ENCODE measurements at places on chromosomes 3 and 15.

DNA sequence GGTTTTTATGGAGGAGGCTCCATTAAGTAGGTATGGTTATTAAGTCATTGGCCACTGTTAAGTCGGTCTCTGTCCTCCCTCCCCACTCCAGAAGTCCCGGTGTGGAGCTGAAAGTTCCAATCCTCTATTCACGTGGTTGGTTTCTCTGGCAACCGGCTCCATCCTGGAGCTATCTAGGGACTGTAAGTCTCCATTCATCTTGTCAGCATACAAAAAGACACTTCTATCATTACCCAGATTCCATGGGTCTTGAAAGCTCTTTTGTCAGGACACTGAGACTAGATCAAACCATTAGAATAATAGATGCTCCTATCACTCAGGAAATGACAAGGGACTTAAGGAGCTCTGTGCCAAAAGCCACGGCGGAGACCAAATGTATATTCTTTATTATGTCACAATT is 110.3 kb downstream of the PIK3CB start:
- no peak for DNase-seq

GRCh38 chr3:156814295-156814694 is 11.9 kb upstream of the LEKR1 start:
- DNase-seq, result no peak

GRCh38 chr15:45276831-45277230 is 24.8 kb downstream of the SLC28A2 start:
- no peak for DNase-seq

GRCh38 chr3:54632326-54632665 is 295.6 kb downstream of the LRTM1 start:
- DNase-seq, result no peak

DNA sequence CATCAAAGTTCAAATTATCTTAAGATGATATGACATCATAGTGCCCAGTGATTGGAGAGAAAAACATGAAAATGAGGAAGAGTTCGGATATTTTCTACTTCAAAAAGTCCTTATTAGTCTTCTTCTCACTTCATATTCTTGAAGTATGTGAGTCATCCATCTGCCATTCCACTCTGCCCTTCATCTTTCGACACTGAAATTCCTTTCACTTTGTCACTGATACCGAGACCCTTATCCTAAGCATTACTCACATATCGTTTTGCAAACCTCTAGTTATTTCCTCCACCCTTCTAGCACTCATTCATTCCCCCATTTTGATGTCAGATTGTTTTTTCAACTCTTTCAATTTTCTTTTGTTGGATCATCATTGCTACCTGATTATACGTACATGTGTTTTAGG is 4.0 kb downstream of the OR5H14 start:
- no peak for DNase-seq

DNA sequence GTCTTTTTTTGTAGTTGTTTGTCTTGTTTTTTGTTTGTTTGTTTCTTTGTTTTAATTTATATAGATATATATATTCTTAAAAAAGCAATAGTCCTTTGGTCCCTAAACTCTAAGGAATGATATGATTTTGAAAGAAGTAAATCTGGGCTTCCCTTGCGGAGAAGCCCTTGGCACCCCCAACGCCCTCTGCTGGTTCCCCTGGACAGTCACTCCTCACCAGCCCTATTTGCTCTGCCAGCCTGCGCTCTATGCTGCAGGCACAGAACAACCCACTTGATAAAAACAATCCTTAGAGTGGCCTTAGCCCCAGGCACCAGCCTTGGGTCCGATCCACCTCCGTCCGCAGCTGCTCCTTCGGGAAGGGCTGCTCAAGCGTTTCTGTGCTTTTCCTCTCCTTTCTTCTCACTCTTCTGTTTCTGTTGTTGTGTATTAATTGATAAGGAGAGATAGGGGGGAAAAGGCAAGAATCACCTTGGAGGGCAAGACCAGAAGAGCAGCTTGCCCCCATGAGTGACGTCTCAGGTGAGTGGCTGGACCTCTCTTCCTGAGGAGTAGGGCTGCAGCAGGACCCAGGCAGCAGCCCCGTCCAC is 13.7 kb upstream of the PARP6 start:
- DNase-seq, result peak; percentile 41

GRCh38 chr15:72353266-72353665 is 22.5 kb downstream of the HEXA start:
- DNase-seq, result no peak

- DNase-seq, result no peak
Measured at GRCh38 chr3:58375254-58375653, 42.6 kb downstream of the PXK start.

DNA sequence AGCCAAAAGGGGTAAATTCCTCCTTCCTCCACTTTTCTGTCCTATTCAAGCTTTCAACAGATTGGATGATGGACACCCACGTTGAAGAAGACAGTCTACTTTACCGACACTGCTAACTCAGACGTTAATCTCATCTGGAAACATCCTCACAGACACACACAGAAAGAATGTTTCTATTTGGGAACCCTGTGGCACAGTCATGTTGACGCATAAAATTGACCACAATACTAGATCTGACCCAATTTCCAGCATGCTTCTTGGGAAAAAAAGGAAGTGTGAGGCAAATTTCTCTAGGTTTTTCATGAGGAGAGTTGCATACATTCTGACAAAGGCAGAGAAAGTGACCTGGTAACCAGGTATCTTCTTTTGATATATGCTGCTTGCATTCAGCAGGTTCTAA is 594.1 kb downstream of the FGF12 start:
- no peak for DNase-seq

- DNase-seq, result no peak
Measured at GRCh38 chr15:46278486-46279090, 643.8 kb downstream of the SQOR start.

- DNase-seq, result no peak
Measured at GRCh38 chr3:155428563-155428962, 135.1 kb upstream of the STRIT1 start.

DNA sequence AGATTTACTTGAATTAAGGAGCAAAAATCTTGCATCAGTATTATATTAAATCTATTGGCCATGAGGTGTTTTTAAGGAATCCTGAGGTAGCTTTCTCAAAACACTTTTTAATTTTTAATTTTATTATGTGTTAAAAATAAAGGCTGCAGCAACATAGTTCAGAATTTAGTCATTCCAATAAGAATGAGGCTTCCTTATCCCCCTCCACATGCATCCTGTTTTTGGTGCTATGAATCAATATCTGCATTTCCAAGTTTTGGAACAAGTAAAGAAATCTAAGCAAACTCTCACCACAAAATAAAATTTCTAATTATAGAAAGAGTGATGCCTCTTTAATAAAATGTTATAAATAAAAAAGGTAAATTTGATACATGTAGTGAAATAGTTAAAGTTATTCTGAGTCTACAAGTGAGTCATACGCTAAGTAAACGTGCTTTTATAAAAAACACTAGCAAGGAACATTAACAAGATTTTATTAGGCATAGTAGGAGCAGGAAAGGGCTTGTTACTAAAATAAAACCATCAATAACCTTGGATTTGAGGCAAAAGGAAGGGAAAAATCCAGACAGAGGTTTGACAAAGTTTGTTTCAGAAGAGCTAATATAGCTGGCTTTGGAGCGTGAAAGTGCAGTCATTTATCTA is 1218.0 kb downstream of the NSUN3 start:
- no peak for DNase-seq

- no peak for DNase-seq
Measured at GRCh38 chr15:44286814-44287452, 1.6 kb upstream of the GOLM2 start.

DNA sequence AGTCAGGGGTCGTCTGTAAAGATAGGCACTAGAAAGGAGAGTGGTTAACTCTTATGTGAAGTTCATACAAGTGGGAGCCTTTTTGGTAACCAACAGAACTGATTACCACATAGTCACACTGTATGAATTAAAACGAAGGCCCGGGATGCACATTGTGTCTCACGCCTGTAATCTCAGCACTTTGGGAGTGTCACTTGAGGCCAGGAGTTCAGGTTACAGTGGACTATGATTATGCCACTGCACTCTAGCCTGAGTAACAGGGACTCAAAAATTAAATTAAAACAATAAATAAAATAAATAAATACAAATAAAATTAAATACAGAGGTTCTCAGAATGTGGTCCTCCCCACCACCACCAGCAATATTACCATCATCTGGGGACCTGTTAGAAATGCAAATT is 467 bp downstream of the DNAAF4 start:
- DNase-seq, result no peak

- no peak for DNase-seq
Measured at GRCh38 chr3:189727158-189727557, 96.0 kb downstream of the TP63 start.

GRCh38 chr3:142355692-142356091 is 92.1 kb downstream of the XRN1 start:
- no peak for DNase-seq

- no peak for DNase-seq
Measured at GRCh38 chr3:48180021-48180420, 8.2 kb downstream of the CDC25A start.

DNA sequence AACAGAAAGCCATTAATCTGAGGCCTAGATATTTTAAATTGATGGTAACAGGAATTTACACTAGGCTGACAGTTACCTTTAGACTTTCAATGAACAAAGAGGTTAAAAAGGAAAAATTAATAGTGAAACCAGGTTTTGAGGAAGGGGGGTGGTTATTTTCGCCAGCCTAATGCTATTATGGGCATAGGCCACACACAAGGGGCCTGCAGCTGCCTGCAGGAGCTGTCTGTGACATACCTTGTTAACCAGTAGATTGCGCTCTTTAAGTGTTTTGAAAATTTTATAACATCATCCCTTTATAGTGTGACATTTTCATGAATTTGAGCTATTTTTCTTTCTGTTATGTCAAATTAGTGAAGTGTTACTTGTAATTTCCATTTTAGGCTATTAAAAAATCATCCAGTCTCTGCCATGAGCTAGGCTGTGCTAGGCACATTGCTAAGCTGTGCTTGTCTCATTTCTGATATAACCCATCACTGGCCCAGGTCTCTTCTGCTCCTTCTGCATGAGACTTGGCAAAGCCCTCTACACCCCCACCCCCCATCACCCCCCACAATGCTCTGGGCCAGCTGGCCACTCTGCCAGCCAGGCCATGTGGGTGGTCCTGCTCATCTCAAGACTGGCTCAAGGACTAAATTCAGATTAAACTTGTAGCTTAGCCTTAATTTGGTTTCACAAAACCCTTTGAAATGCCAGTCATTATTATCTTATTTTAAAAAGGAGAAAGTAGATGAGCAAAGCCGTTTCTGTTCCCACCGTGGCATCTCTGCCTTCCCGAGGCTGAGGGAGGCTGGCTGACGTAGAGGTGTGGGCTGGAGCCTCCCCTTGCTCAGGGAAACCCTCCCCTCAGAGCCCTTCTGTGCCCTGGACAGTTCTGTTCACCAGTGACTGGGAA is 48.4 kb upstream of the SEC22A start:
- DNase-seq, result no peak
